ENCODE measurements at places on chromosomes 4 and X.
A peak's percentile ranks its signal among the peaks of the same experiment; 100 is the strongest.

- DNase-seq = no peak
Measured at GRCh38 chr4:10007793-10008608, 13.3 kb downstream of the SLC2A9 start.

DNA sequence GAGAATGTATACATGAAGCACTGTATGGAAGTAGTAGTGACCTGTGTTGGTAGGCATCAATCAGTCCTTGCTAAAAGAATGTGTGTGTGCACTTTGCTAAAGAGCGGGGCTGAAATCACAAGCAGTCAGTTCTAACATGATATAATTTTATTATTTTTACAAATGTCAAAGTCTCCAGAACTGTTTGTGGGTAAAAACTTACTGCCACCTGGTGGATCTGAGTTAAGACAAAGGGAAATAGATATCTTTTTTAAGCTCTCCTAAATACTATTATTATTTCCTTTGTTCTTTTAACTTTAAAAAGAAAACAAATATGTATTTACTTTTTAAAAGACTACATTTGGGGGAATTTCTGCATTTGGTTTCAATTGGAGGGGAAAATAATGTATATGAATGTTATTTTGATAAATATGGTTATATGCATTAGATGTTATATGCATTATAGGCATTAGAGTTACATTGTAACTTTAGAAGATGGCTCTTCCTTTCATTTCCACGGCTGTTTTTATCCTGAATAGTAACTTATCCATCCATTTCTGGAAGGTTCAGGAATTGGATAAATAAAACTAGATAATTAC lies 7.8 kb upstream of the CLOCK start:
- DNase-seq = no peak

DNA sequence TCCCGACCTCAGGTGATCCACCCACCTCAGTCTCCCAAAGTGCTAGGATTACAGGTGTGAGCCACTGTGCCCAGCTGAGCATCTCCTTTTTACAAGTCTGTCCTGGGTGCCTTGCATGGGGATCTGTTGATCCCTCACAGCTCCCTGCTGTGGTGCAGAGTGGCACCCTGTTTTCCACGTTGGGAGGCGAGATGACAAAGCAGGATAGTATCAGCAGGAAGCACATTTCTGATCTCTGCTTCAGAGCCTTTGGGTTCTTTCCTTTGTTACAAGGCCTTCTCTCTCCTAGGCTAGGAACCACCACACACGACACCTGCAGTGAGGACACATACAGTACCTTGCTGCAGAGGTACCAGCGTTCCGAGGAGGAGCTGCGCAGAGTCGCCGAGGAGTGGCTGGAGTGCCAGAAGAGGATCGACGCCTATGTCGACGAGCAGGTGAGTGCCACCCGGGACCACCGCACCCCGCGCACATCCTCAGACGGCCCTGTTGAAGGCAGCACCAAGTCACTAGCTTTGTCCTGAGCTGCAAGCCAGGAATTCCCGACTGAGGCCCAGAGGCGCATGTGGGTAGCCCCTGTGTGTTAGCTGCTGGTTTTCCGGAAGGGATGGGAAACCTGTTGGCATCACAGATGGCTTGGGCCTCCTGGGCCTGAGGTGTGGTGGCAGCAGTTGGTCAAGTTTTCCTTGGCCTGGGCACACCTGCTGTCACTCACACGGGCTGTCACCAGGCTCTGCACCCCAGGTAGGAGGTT lies 109.6 kb downstream of the TNIP2 start:
- no peak for DNase-seq

GRCh38 chrX:24899391-24899790 lies 116.4 kb downstream of the ARX start:
- no peak for DNase-seq

- DNase-seq = no peak
Measured at GRCh38 chr4:185886832-185887524, 75.0 kb upstream of the SORBS2 start.

- DNase-seq = peak; percentile 32
Measured at GRCh38 chr4:71607780-71608677, 175.8 kb downstream of the GC start.

DNA sequence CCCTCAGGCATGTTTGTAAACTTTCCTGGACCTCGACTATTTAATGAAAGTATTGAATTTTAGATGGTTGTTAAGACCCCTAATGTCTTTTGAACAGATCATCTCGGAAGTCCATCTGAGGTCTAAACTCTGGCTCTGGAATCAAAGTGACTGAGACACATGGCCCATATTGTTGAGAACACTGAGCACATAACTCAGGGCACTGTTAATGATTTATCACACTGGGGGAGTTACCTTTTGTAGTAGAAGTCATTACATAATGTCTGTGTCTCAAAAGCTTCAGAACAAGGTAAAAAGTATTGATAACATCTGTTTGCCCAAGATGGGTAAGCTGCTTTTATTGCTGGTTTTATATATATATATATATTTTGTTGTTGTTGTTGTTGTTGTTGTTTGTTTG lies 103.4 kb upstream of the HS3ST1 start:
- no peak for DNase-seq

- no peak for DNase-seq
Measured at GRCh38 chr4:152655272-152656129, 24.3 kb downstream of the TMEM154 start.

DNA sequence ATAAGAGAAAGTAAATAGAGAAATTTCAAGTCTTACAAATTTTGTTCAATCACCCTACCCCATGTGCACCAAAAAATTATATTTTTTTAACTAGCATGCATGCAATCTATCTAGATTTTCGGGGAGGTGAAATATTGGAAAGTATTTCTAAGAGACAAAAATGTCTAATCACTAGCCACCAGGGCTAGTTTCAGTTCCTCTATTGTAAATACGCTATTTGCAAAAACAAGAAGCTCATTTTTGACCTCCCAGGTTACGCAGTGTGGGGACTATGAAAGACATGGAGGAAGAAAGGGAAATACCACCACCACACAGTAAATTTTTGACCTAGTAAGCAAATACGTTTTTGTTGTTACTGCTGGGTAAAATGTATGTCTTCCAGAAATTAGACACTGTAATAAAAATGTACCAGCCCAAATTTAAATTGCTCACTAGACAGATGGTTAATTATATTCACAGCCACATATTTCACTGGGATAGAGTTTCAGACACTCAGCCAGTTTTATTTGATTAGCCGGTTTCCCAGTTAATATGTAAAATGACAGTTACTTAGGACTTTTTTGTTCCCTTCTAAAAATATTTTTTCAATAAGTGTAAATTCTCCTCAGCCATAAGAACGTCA lies 2.2 kb downstream of the NEXMIF start:
- no peak for DNase-seq

- DNase-seq = peak; percentile 73
Measured at GRCh38 chrX:136176399-136176825, 29.1 kb downstream of the FHL1 start.

- DNase-seq = no peak
Measured at GRCh38 chrX:288561-288991, 7.4 kb downstream of the PLCXD1 start.

- no peak for DNase-seq
Measured at GRCh38 chrX:122850326-122850725, 333.8 kb upstream of the GRIA3 start.

- DNase-seq = no peak
Measured at GRCh38 chrX:86981326-86981879, 536.2 kb upstream of the KLHL4 start.

DNA sequence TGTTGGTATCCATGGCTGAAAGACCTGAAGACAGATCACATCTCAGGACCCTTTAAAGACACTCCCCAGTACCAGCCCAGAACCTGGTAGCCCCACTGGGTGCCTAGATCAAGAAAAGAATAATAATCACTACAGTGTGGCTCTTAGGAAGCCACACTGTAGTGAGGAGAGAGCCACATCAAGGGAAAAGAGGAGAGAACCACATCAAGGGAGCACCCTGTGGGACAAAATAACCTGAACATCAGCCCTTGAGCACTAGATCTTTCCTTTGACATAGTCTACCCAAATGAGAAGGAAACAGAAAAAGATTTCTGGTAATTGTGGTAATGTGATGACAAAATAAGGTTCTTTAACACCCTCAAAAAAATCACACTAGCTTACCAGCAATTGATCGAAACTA lies 15.3 kb downstream of the RTL3 start:
- DNase-seq = no peak

DNA sequence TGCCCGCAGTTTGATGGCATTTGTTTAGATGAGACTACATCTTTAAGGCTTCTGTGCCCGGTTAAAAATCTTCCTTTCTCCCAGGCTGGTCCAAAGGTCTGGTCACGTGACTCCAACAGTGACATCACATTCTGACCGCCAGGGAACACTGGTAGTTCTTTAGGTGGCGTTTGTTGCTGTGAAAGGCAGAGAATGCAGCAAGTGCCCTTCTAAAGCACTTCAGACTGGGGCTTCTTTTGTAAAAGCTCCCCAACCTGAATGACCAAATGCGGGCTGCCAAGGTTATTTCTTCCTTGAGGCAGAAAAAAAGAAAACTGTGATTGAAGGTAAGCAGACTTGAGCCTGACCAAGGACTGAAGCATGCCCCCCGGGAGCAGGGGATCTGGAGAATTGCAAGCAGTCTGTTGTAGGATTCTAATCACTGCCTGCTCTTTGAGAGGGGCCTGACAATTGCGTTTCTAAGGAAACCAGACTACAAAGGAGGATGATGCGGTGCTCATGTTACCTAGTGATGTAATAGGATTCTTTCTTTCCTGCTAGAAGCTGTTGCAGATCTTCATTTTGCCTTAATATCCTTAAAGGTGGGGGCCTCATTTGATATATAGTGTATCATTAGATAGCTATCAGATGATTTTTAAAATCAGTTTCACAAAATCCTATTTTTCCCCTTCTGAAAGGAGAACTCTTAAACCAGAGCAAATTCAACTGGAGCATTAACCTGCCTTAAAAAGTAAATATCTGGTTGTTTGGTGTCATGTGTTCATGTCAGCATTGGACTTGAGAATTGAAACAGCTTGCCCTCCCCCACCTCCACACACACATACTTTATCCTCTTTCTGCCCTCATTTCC lies 133.1 kb downstream of the AKAP4 start:
- DNase-seq = peak; percentile 13

- DNase-seq = no peak
Measured at GRCh38 chr4:154731756-154732155, 12.0 kb upstream of the LRAT start.

GRCh38 chr4:53676402-53676871 lies 85.2 kb upstream of the LNX1 start:
- DNase-seq = no peak

DNA sequence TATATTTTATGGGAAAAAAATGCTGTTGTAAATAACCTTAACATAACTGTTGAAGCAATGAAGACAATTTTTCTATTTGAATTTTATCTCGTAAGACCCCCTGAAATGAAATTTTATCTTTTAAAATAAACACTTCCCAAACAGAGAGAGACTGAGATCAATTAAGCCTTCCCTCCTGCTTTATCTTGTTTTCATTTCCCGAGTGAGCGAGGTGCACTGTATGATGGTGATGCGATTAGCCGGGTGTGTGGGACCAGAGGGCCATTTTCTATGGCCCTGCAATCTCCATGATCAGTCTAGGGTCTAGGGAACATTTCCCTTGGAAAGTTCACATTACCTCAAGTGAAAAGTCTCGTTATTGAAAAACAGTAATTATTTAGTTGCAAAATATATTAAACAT lies 134.1 kb upstream of the MID1 start:
- no peak for DNase-seq

GRCh38 chrX:42533761-42534160 lies 244.2 kb downstream of the PPP1R2C start:
- DNase-seq = no peak

GRCh38 chrX:48702716-48703115 lies 6.2 kb downstream of the SUV39H1 start:
- DNase-seq = no peak

DNA sequence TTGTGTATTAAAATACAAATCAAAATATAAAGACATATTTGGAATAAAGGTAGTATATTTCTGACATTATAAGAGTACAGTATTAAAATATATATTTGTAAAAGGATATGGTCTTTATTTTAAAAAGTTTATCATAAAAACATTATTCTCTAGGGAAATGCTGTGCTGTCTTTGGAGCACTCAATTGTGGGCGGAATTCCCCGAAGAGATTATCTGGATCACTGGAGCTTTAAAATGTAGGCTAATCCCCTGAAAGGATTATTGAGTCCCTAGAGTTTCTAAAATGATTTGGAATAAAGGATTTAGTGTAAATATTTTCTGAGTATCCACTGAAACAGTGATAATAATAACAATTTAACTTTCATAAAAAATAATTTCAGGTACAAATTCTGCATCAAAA lies 1239.4 kb downstream of the TECRL start:
- no peak for DNase-seq

- DNase-seq = no peak
Measured at GRCh38 chr4:87659247-87659931, 9.3 kb downstream of the DMP1 start.

DNA sequence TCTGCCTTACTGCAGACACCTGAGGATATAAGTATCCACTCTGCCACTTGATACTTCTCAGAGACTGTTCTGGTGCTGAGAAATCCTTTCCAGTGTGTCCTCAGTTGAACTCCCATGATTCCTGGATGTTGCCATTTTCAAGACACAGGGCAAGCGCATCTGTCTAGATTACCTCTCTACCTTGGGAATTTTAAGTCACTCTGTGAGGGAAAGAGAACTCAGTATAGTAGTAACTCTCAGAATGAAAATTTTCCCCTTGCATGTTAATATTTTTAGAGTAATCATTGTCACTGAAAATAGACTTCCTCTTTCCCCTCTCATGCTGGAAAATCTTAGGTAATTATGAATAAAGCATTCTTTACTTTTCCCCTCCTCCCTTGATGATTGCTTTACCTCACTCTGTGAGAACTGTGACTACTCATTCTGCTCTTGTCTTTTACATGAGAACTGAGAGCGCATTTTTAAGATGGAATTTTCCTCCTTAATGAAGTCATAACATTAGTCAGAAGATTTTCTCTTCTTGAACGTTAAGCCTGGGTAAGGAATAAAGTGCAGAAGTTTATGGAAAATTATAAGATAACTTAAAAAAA lies 45.0 kb downstream of the TET2 start:
- no peak for DNase-seq

GRCh38 chr4:139774759-139775487 lies 109.3 kb downstream of the MGST2 start:
- no peak for DNase-seq

- DNase-seq = no peak
Measured at GRCh38 chr4:8352368-8353157, 83.0 kb downstream of the HTRA3 start.

- DNase-seq = peak; percentile 79
Measured at GRCh38 chrX:3262901-3263300, 83.6 kb downstream of the MXRA5 start.

DNA sequence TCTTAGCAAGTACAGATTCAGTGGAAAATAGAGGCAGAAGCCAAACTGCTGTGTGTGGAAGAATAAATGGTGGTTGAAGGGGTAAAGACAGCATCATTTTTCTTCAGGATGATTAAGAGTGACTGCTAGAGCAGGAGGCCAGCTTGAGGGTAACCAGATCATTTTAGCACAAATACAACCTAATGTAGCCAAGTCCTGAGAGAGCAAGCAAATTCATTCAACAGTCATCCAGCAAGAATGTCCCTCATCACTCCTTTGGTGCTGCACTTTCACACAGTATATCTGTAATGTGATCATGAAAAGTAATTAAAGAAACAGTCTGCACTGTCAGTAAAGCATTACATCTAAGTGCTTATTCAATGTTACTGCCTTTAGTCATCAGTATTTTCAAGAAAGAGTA lies 44.8 kb downstream of the NPFFR2 start:
- DNase-seq = peak; percentile 78

All from astrocyte of the cerebellum (primary cell).